ENCODE measurements at places on chromosomes 16 and 17.
A peak's percentile ranks its signal among the peaks of the same experiment; 100 is the strongest.

GRCh38 chr16:86448306-86448890 lies 61.9 kb upstream of the FOXF1 start:
- DNase-seq: no peak

DNA sequence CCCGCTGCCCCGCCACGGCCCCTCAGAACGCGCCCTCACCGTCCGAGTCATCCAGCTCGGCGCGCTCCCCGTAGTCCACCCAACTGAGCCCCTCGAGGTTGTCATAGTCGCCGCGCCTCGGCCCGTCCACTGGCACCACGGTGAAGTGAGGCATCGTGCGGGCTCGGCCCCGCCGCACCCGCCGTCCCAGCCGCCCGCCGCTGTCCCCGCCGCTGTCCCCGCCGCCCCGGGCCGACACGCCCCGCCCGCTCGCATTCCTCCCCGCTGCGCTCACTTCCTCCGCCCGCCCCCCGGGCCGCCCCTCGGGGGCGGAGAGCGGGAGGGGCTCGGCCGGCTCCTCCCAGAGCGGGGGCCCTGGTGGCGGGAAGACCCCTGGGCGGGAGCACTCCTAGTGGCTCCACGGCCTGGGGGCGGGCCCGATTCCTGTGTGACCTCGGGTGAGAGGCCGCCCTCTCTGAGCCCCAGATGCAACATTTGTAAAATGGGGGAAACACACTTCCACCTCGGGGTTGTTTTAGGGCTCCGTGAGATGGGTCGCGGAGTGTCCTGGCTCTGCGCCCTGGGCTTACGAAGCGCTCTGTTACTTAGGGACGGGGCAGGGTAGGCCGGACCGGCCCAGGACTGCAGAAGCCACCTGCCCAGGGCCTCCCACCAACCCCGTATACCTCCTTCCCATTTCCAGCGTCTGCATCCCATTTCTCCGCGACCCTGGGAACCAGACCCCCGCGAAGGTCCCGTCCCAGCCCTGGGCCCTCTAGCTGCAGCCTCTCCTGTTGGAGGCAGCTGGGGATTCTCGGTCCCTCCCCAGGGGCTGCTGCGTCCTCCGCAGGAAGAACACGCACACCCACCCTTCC lies at the start of gene SLC12A4:
TSS of gene SLC12A4 (minus strand) at position 238 of the 854 bp plus-strand sequence. CDS start at position 154, 84 bp downstream.
- peak; percentile 94 for DNase-seq

DNA sequence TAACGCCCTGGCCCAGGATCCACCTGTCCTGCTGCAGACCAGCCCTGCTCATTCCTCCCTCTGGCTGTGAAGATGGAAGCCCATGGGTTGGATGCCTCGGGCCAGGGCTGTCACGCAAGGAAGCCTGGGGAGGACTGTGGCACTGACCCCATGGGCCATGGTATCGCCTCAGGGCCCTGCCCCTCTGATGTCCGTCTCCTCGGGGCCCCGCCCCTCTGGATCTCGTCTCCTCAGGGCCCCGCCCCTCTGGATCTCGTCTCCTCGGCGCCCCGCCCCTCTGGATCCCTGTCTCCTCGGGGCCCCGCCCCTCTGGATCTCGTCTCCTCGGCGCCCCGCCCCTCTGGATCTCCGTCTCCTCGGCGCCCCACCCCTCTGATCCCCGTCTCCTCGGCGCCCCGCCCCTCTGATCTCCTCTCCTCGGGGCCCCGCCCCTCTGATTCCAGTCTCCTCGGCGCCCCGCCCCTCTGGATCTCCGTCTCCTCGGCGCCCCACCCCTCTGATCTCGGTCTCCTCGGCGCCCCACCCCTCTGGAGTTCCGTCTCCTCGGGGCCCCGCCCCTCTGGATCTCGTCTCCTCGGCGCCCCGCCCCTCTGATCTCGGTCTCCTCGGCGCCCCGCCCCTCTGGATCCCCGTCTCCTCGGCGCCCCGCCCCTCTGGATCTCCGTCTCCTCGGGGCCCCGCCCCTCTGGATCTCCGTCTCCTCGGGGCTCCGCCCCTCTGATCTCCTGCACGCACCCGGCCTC lies 24.0 kb downstream of the METRNL start:
- DNase-seq: peak; percentile 53

GRCh38 chr16:17607075-17607509 lies 136.3 kb upstream of the XYLT1 start:
- DNase-seq: peak; percentile 75

DNA sequence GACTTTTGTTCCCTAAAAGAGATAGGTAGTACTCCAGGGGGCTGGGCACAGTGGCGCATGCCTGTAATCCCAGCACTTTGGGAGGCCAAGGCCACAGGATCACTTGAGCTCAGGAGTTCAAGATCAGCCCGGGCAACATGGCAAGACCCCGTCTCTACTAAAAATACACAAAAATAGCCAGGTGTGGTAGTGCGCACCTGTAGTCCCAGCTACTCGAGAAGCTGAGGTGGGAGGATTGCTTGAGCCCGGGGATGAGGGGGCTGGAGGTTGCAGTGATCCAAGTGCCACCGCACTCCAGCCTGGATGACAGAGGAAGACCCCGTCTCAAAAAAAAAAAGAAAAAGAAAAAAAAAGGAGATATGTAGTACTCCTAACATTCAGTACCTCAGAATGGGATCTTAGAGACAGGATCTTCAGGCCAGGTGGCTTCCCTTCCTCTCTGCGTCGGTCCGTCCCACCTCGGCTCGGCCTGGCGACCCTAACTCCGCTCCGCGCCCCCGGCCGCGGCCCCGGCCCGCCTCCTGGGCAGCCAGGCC lies 89.6 kb downstream of the CDC27 start:
- DNase-seq: no peak

DNA sequence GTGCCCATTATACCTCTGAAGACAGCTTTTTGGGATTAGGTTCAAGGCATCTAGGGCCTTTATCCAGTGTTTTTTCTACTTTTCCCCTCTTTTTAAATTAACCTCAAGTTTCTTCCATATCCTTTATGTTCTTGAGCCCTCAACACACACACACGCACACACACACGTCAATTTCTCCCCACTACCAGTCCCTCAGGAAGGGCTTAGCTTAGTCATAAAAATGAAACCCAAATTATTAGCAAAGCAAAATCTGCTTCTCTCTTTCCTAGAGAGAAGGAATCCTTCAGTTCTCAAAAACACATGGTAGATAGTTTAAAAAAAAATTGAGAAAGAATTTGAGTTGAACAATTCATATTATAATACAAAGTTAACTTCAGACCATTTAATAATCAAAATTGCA lies 401.1 kb downstream of the XYLT1 start:
- no peak for DNase-seq

- DNase-seq: no peak
These were observed 20.6 kb upstream of the TMEM97 start for GRCh38 chr17:28298449-28298848.

GRCh38 chr17:9959377-9959981 lies 54.4 kb upstream of the RCVRN start:
- DNase-seq: peak; percentile 65

DNA sequence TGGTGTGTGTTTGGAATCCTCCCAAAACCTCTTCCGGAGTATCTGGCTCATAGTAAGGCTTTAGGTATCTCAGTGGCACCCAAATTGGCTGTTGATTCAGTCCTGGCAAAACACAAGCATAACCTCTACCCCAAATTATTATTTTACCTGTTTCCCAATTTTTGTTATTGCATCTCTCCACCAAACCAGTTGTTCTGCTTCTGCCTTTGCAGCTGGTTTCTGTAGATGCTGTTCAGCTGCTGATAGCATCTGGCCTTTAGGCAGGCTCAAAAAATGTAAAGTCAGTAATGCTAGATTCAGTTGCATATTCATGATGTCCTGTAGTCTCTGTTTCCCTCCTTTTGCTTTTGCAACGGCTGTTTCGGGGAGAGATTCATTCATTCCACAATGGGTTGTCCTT lies 33.8 kb downstream of the ATF7IP2 start:
- DNase-seq: no peak

All from DND-41 (cell line).